Effector CD8-positive, alpha-beta T cell (primary cell): ENCODE measurements at places on chromosomes 2 and 18.
A peak's percentile ranks its signal among the peaks of the same experiment; 100 is the strongest.

DNA sequence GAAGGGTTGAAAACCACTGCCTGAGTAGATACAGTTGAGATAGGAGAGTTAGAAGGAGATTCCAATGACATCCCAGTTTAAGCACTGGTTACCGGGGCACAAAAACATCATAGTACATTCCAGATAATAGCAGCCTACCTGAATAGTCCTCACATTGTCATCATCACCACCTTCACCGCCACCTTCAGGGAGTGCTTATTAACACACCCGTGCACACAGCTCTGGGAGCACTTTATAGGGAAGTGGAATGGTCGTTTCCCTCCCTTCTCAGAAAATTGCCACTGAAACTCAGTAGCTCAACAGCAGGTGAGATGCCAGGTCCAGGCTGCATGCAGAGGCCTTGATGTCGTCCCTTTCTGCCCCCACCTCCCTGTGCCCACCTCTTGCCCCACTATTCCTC lies 8.2 kb downstream of the SERPINB7 start:
- DNase-seq: no peak

DNA sequence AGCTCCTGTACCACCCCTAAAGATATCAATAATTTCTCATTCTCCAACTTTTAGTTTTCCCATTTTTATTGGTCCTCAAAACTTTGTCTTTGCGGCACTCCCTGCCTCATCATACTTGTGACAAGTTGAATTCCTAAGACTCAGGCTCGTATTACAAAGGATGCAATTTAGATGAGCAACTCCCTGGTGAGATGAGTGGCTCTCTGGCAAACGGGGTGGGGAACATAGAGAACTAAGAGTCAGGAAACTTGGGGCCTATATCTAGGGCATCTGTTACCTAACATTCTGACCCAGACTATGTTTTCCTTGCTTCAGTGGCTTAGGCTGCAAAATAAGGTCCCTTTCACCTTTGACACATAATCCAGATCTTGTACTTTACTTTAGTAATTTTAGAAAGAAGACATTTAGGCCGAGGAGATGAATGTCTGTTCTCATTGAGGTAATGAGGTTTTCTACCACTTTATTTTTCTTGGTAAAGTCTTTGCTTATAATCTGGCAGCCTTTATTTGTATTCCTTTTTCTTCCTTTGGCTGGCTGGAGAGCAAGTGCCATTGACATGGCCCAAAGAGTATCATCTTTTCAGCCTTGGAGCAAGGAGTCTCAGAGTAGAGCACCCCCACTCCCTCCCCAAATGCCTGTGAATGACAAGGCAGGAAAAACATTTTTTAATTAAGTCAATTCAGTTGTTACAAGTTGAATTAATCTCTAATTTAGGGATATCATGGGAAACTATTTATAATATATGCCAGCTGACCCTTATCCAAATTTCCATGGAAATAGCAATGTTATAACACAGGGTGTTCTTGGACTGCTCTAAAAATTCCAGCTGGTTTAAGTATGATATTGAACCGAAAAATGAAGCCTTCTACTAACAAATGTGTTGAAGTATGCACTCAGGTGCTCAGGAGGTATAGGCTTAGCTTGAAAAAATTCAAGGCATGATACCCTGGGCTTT lies 15.2 kb downstream of the TSPYL6 start:
- DNase-seq: no peak

- DNase-seq: no peak
Measured at GRCh38 chr2:42312106-42312505, 48.9 kb downstream of the COX7A2L start.

- no peak for DNase-seq
Measured at GRCh38 chr2:148237911-148238310, 217.0 kb downstream of the MBD5 start.

DNA sequence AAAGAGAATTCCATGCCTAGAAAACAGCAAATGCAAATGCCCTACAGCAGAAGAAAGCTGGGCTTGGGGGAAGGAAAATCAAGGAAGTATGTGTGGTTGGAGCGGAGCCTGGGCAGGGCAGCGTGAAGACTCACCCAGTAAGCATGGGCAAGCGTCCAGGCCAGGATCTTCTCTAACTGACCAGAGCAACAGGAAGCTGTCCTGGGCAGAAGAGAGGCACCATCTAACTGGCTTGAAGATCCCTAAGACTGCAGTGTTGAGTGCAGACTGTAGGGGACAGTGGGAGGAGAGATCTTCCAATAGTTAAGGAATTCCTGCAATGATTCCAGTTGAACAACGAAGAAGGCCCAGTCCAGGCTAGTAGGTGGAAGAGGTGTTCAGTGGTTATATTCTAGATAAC lies 57.9 kb downstream of the NXPH2 start:
- no peak for DNase-seq

DNA sequence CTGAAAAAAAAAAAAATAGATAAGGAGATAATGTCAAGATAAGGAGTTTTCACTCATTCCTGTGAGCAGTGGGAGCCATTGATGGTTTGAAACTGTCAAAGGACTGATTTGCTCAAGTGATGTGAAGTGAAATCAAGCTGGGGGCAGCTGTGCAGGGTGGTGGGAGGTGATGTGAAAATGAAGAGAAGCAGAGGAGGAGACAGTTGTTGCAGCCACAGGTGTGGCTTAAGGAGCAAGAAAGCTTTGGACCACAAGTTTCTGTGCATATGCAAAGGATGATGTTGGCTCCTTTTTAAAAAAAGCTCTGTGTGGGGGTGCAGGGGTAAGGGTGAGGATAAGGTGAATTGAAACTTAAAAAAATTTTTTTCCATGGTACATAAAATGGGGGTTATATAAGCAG lies 8.3 kb downstream of the EFR3B start:
- no peak for DNase-seq

DNA sequence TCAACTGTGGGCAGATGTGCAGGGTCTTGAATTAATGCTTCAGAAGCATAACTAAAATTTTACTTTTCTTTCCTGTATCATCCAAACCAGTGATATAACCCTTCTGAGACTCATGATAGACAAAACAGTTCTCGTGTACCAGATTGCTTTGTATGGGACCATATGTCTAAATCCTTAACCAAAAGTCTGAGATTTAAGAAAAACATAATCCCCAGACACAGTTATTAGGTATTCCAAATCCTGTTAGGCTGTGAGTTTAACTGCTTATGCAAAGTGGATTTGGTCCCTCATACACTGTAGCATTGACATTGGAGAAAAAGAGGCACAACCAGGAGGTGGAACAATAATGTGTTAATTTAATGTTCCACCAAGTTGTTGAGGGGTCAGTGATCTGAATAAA lies 235.0 kb downstream of the PMAIP1 start:
- DNase-seq: no peak

DNA sequence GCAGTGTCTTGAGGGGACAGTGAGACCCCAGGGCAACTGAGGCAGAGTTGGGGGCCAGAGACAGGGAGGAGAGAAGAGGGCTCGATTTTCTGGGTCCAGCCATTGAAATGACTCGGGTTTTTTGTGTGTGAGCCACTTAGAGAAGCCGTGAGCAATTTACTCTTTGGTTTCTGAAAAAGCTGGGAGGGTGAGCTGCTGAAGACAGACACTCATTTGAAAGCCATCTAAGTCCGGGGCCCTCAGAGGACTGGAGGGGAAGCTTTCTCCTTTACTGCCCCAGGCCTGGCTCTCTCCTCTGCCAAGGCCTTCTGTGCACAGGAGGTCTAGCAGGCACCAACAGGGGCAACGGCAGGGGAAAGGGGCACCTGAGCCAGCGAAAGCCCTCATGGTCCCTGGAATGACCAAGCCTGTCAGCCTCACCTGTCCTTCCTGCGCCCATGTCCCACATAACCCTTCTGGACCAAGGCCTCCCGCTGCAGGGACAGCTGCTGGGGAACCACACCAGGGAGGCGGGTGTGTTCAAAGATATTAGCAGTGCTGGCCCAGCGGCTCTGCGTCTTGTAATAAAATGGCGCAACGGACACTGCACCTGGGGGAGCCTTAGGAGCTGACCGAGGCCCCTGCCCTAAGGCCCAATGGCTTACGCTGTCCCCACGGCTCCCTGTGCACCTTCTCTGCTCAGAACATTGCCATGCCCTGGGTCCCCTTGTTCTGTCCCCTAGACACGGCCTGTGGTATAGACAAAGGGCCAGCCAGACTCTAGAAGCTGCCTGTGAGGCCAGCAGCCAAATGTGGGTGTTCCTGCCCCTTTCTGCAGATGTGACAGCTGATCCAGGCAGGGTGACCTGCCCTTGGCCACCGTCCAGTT lies 45.8 kb downstream of the HS6ST1 start:
- DNase-seq: no peak

- DNase-seq: no peak
Measured at GRCh38 chr2:192414794-192415193, 220.1 kb upstream of the TMEFF2 start.

- DNase-seq: no peak
Measured at GRCh38 chr2:150280231-150280630, 207.2 kb downstream of the RND3 start.

DNA sequence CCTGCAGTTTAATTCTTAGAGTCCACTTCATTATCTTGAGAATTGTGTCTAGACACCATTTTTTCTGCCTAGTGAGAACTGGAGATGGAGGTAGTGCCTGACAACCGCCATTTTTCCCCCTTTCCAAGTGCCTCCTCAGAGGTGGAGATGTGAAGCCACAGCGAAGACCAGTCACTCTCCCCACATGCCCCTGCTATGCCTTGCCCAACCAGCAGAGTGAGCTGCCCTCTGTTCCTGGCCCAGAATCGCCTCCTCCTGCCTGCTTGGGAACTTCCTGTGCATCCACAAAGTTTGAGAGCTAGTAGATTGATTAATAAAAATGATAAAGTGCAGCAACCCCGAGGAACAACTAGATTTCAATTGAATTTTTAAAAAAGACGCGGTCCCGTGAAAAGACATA lies 123.3 kb downstream of the CLIP4 start:
- DNase-seq: no peak

- DNase-seq: no peak
Measured at GRCh38 chr18:39434223-39434920, 1868.8 kb upstream of the CELF4 start.

- DNase-seq: no peak
Measured at GRCh38 chr2:120439637-120440384, 93.9 kb downstream of the INHBB start.

- no peak for DNase-seq
Measured at GRCh38 chr2:139427164-139427563, 647.0 kb upstream of the NXPH2 start.

GRCh38 chr2:213696442-213696841 lies 412.2 kb downstream of the SPAG16 start:
- no peak for DNase-seq

- DNase-seq: no peak
Measured at GRCh38 chr2:14137643-14138042, 494.9 kb upstream of the LRATD1 start.

- DNase-seq: no peak
Measured at GRCh38 chr2:29697181-29697580, 224.2 kb downstream of the ALK start.

GRCh38 chr2:148876595-148877402 lies 1.8 kb downstream of the KIF5C start:
- peak; percentile 8 for DNase-seq

DNA sequence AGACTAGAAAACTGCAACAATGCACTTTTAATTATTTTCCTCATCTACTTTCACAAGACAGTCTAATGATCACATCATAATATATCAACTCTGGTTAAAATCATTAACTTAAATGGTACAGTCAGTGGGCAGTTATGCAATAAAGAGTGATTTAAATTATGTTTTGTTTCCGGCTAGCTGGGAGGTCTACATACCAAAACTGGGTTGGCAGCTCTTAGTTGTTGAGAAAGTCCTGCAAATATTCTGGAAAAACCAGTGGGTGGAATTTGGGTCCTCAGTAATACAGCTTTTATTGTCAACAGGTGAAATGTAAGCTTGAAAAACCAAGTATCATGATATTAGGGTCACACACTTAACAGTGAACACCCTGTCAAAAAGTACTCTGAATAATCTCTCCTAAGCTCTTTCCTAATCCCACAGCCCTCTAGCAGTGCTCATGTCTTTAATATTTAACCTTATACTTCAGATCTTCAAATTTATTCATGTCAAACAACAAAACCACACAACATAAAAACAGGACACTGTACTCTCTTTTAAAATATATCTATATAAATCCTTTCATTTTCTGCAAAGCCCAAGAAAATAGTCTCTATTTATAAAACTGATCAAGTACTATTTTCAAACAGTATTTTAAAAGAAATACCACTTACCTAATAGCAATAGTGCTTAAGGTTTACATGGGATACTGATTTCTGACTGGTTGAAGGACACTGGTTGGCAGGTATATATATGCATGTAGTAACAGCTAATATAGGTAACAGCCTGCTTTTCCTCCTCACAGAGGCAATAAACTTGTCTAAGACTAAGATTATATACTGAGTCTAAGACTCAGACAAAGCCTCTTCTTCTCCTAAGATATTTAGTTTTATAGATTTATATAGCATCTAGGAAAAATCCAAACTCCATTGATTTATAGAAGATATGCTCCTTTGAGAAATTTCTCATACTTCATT lies 103.8 kb downstream of the GAREM1 start:
- DNase-seq: no peak

DNA sequence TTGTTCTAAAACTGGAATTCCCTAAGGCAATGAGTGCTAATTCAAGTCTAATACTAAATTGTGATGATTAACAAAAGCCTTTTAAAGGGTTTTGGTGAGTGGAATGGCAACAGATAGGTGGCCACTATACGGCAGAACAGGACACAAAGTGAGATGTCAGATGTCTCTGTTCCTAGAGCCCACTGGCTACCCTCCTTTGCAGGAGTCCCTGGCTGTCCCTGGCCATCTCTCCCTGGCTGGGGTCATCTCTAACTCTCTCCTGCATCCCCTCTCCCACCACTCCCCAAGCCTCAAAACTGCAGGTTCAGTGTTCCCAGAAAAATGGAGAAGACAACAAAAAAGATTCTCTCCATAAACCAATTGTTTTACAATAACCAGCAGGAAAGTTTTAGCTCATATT lies 79.2 kb downstream of the MDH1 start:
- no peak for DNase-seq

DNA sequence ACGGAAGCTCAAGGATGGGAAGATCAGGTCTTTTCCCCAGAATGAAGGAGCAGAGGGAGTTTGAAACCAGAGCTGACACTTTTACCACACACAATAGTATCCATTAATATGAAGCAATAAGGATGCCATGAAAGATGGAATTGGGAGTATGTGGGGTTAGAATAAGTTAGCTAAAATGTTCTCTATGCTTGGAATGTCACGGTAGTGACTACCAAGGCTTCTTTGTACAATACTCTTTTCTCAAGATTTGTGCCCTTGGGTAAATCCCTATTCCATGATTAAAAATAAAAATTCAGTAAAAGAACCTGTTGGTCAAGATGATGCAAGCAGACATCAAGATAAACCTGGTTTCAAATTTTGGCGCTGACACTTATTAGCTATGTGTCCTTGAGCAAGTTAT lies 75.0 kb downstream of the NRXN1 start:
- no peak for DNase-seq

DNA sequence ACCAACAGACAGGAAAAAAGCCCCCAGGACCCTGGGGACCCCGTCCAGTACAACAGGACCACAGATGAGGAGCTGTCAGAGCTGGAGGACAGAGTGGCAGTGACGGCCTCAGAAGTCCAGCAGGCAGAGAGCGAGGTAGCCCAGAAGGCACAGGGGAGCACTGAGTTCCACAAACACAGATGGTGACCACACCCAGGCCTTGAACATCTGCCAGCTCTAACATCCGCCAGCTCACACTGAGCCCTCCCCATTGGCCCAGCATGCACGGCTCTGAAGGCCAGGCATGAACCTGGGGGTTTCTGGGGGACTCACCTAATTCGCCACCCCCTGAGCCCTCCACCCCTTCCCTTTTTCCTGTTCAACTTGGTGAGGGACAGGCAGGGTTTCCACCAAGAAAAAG lies 25.6 kb upstream of the PRLH start:
- no peak for DNase-seq
